ENCODE measurements at places on chromosomes 12 and 14.
A peak's percentile ranks its signal among the peaks of the same experiment; 100 is the strongest.

GRCh38 chr14:76918782-76919394 is 92.7 kb downstream of the LRRC74A start:
- DNase-seq = peak; percentile 86

- no peak for DNase-seq
Observed at GRCh38 chr14:69237584-69237983, 22.4 kb upstream of the GALNT16 start.

DNA sequence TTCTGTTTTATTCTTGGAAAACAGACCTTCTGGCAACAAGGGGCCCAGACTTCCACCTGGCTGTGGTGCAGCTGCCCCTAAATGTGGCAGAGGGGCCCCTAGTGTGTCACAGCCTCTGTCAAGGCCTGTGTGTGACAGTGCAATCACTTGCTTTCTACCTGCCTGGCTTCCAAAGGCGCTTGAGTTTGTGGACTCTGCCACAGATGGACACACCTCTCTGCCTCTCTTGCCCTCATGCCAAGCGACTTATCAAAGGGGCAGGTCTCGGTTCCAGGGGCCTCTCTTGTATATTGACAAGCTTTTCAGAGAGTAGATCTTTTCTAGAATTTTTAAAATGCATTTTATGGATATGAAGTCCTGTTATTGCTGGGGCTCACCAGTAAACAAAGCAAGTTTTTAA is 217.2 kb downstream of the SLC15A4 start:
- DNase-seq = peak; percentile 52

- DNase-seq = no peak
Observed at GRCh38 chr14:89175881-89176799, 240.9 kb downstream of the FOXN3 start.

GRCh38 chr14:23141706-23142444 is 22.8 kb upstream of the CEBPE start:
- no peak for DNase-seq

DNA sequence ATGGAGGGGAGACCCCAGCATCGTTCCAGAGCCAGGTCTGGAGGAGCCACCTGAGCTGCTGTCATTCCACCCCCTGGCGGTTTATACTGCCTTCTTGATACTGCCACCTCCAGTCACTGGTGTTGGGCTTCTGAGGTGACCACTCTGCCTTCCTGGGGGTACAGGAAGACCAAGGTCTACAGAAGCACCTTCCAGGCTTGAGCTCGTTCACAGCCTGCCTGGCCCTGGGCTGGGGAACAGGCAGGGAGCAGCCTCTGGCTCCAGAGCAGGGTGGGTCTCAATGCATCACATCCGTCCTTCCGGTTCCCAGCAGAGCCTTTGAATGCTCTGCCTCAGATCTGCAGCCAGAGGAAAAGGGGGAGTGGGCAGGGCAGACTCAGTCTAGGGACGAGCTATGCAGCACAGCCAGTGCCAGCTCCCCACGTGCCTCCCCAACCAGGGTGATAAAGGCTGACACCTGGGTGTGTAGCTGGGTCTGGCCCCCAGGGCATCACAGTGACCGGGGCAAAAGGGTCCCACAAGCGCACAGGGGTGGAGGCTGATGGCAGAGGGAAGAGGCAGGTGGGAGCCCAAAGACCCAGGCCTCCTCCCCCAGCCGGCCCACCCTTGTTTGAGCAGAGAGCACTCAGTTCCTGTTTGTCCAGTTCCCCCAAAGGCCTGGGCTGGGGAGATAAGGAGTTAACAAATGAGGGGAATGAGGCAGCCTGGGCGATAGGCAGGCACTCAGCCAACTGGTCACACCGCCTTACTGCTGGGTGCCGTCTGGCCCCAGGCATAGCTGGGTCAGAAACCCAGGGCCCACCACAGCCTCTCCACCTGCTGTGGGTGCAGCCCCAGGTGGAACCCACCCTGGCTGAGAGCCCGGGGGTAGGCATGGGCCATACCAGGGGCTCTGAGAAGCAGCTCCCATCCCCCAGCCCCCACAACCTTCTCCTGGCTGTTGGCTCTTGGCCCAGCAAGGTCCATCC is 17.1 kb downstream of the DEGS2 start:
- no peak for DNase-seq

- DNase-seq = no peak
Observed at GRCh38 chr14:85587151-85587711, 57.3 kb downstream of the FLRT2 start.

DNA sequence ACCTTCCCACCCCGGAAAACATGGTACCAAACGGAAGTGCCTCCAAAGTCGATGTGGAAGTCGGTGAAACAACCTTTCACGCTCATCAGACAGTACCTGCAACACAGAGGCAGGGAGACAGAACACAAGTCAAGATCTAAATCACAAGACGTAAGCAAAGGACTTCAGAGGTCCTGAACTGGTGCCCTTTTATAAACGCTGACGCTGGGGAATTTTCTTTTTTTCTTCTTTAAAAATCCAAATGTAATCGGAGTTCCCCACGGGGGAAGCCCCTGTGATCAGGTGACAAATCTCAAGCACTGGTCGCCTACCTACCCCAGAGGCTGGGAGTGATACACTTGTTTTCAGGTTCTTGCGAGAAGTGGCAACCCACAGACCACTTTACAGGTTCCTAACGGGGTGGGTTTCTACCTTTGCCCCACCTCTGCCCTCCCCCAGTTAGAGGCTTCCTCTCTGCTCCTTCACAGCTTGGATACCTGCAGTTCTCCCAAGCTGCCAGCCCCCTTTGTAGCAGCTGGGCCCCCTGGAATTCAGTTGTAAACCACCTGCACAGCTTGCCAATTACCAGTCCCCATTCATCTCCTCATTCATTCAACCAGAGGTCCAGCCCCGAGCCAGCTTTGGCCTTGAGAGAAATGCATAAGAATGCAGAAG is 46.2 kb downstream of the KDM2B start:
- no peak for DNase-seq

DNA sequence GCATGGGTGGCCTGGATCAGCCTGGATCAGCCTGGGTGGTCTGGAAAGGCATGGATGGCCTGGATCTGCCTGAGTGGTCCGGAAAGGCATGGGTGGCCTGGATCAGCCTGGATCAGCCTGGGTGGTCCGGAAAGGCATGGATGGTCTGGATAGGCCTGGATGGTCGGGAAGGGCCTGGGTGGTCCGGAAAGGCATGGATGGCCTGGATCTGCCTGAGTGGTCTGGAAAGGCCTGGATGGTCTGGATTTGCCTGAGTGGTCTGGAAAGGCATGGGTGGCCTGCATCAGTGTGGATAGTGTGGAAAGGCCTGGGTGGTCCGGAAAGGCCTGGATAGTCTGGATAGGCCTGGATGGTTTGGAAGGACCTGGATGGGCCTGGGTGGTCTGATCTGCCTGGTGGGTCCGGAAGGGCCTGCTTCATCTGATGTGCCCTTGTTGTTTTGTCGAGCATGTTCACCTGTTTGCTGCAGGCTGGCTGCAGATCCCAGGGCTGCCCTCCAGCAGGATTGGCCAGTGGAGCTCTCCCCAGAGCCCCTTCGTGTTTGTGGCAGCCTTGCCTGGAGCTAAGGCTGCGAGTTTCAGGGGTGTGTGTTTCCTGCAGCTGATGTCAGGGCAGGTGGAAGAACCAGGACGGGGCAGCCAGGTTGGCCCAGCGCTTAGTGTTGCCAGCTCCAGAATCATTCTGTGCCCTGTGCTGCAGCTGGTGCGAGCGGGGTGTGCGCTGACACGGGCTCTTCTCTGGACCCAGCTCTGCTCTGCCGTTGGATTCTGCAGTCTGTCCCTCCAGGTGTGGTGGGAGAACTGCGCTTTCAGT is 19.3 kb upstream of the TEX22 start:
- DNase-seq = no peak

DNA sequence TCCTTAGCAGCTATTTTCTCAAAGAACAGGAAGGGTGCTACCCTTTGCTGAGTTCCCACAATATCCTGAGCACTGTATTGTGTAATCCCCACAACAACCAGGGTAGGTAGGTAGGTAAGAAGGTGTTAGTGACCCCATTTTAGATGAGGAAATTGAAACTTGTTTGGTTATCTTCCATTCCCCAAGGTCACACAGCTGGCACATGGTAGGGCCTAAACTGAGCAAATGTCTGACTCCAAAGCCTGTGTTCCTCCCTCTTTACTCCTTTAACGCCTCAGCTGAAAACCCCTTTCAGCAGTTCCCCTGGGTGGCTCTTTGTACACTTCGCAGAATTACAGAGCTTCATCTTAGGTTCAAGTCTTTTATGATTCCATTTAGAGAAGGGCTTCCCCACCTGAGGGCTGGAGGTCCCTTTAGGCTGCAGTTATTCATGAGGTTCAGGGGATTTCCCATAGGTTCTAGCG is 26.5 kb upstream of the RIC8B start:
- DNase-seq = no peak

GRCh38 chr12:768434-768833 is 16.1 kb downstream of the WNK1 start:
- no peak for DNase-seq

GRCh38 chr14:68616221-68616902 is 176.5 kb downstream of the ZFP36L1 start:
- DNase-seq = no peak

DNA sequence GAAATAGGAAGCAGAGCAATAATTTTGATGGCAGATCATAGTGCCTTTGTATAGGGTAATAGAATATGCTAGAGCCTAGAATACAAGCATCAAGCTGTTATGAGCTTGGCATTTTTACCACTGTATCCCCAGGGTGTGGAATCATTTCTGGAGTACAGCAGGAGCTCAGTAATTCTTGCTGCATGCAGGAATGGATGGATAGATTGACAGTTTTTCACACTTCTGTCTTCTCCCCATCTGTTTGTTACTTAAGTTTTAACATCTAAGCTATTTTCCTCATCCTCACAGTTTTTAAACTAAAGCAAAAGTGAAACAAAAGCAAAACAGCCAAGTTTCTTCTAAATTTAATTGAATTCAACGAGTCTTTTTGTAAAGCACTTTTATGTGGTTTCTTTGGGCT is 32.6 kb downstream of the ALG10 start:
- DNase-seq = no peak

GRCh38 chr12:92000597-92000996 is 145.0 kb downstream of the BTG1 start:
- DNase-seq = no peak

- peak; percentile 53 for DNase-seq
Observed at GRCh38 chr12:65962921-65963861, 138.9 kb downstream of the HMGA2 start.

DNA sequence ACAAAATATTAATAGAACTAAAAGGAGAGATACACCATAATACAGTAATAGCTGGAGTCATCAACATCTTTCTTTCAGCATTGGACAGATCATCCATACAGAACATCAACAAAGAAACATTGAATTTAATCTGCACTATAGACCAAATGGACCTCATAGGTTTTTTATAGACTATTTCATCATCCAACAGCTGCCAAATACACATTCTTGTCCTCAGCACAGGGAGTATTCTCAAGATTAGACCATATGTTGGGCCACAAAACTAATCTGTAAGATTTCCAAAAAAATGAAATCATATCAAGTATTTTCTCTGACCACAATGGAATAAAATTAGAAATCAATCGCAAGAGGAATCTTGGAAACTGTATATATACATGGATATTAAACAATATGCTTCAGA is 86.9 kb downstream of the FSCB start:
- DNase-seq = no peak

- DNase-seq = no peak
Observed at GRCh38 chr14:104954746-104955395, 23.3 kb downstream of the AHNAK2 start.

- no peak for DNase-seq
Observed at GRCh38 chr12:50953047-50953446, 703 bp downstream of the HIGD1C start.

DNA sequence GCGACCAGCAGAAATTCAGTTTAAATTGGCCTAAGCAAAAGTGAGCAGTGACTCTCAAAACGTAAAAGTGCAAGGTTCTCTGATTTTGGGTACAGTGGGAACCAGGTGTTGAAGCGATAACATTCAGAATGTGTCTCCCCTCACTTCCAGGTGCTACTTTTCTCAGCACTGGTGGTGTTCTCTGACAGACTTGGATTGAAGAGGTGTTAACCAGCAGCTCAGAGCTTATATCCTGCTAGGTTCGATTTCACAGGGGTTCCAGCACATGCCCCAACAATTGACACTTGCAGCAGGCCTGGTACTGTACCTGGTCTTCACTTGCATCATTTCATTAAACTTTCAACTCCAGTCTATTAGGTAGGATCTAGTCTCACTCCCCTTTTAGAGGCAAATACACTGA is 680.2 kb downstream of the VRK1 start:
- no peak for DNase-seq

GRCh38 chr12:80679346-80680131 is 27.9 kb upstream of the MYF6 start:
- DNase-seq = no peak

DNA sequence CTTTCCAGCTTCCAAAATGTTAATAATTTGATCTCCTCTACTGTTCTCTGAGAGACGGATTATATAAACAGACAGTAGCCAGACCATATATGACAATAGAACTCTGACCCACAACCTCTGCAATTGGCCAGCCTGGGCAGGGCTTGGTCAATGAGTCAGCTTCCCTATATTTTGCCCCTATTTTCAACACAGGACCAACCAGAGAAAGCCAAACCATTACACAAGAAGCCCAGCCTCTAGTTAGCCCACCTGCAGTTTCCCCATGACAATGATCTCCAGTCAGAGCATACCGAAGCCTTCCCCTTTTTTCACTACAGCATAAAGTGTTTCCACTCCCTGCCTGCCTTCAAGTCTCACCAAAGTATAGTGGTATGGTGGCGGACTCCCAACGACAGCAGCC is 7.6 kb upstream of the EXD2 start:
- DNase-seq = no peak

DNA sequence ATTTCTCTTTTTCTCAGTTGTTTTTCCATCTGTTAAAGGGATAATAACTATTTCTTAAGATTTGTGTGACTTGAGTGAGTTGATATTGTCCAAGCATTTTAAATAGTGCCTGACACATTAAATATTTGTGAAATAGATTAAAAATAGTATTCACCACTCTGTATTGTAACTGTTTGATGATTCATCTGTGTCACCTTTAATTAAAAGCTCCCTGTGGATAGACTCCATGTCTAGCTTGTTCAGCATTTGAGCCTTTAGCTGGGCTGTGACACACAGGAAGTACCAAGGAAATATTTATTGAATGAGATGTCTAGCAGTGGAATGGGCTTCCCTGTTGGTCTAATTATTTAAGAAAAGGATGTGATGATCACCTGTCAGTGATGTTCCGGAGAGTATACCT is 1.8 kb upstream of the GLIPR1L2 start:
- DNase-seq = no peak

DNA sequence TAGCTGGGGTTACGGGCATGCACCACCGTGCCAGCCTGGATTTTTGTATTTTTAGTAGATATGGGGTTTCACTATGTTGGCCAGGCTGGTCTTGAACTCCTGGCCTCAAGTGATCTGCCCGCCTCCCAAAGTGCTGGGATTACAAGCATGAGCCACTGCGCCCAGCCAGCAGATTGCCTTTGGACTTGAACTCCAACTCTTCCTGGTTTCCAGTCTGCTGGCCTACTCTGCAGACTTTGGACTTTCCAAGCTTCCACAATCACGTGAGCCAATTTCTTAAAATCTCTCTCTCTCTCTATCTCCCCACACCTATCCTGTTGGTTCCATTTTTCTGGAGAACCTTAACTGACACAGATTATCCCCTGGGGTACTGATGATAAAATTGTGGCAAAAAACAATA is 55.0 kb downstream of the EMP1 start:
- peak; percentile 72 for DNase-seq

- no peak for DNase-seq
Observed at GRCh38 chr14:96001866-96002497, 37.2 kb upstream of the C14orf132 start.

- DNase-seq = no peak
Observed at GRCh38 chr14:60287452-60287851, 38.4 kb downstream of the PPM1A start.

GRCh38 chr12:76201316-76201715 is 116.8 kb upstream of the NAP1L1 start:
- no peak for DNase-seq
